ENCODE measurements at places on chromosomes 16 and 17.

- no peak for DNase-seq
Measured at GRCh38 chr17:7113273-7114071, 1.1 kb downstream of the ASGR2 start.

GRCh38 chr16:70703041-70703834 is 17.4 kb upstream of the MTSS2 start:
- no peak for DNase-seq

- no peak for DNase-seq
Measured at GRCh38 chr17:81741049-81741593, 29.0 kb downstream of the SLC25A10 start.

DNA sequence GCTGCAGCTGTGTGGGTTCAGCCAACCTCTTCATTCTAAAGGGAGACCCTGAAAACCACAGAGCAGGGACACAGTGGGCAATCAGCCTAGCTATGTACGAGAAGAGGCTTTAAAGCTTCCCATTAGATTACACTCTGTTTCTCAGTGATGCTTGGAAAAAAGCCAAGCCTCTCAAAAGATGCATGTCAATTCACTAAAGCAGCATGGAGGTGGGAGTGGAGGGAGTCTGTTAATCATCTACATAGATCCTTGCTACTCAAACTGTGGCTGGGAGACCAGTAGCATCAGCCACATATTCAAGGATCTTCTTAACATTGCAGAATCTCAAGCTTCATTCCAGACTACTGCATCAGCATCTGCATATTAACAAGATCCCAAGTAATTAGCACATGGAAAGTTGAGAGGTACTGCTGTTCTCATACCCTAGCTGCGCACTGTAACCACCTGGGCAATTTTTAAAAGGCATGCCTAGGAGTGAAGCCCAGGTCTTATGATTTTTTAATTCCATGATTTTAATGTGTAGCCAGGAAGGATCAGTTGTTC is 305.9 kb downstream of the PMP22 start:
- no peak for DNase-seq

DNA sequence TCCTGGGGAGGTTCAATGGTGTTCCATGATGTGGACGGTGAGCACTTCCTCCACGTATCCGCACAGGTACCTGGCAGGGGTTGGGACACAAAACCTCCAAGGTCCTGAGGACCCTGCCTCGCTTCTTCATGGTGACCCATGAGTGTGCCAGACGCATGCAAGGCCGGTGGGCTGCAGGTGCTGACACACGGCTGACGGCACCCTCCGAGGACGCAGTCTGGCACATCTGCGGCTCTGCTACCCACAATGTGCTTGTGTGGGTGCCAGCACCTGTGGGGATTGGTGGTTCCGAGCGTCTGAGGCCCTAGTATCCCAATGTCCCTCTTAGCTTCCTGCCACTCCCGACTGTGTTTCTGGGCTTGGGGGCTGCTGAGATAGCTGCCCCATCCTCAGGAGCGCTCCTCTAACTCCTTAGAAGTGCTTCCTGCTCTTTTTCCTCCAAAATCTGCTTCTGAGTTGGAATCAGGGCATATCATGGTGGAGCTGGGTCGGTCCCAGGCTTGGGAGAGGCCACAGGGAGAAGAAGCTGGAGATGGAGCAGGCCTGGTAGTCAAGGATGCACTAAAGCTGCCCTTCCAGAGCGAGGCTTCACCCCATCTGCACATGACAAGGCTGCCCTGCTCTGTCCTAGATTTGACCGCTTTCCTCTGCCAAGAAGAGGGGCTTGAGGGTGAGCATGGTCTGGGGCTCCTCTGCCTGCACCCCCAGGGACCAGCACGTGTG is 1.6 kb downstream of the CYGB start:
- DNase-seq, result no peak

DNA sequence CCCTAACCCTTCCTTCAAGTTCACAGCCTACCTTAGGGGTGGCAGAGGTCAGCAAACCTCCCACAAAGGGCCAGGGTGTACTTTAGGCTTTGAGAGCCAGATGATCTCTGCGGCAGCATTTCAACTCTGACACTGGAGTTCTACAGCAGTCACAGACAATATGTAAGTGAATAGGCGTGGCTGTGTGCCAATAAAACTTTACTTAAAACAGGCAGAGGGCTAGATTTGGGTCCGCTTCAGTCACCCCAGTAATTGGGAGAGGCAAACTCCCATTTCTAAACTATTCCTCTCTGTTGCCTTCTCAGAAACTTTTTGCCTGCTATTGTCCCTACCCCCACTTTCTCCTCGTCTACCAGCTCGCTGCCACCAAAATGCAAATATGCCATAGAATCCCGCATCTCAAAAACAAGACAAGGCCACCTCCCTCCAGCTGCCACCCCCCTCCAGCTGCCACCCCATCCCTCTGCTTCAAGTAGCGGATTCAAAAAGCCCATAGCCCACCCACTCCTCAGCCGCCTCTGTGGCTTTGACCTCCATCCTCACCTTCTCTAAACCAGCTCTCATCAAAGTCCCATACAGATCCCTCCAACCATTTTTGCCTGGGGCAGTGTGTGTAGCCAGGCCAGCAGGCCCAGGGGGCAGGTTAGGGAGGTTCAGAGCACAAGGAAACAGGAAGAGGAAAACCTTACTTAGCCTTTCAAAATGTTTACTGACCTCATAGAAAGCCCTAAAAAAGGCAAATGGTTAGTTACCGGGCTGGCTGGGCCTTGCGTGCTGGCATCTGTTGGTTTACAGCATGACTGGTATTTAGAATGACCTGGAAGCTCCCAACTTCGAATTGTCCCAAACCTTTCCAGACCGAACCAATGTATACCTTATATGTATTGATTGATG is 19.9 kb upstream of the DNAH17 start:
- no peak for DNase-seq

DNA sequence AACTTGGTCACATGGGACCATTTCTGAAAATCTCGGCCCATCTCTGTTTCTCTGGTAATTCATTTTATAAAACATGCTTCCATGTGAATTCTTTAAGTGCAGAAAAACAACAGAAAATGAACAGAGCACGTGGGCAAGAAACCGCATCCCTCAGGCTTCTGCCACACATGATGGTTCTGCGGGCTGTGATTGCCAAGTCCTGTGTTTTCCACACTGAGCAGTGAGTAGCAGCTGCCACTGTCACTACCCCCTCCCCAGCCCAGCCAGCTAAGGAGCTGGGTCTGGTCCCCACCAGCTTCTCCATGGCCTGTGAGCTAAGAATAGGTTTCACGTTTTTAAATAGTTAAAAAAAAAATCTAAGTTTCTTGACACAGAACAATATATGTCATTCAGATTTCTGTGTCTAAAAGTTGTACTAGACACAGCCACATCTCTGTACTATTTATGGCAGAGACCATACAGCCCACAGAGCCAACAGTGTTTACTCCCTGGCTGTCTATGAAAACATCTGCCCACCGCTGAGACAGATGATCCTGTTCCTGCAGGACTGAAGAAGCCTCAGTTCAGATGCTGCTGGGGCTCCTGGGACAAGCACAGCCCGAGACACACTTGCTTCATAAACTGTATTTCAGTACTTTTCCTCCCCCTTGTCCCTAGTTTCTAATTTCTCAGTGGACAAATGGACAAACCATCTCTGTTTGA is 41.5 kb downstream of the USP22 start:
- no peak for DNase-seq

GRCh38 chr16:30844671-30845449 is 49.0 kb downstream of the BCL7C start:
- peak; percentile 65 for DNase-seq

GRCh38 chr16:71421911-71422310 is 19.9 kb downstream of the TLE7 start:
- DNase-seq, result no peak

- DNase-seq, result no peak
Measured at GRCh38 chr16:66566051-66566901, at the start of gene CMTM1. Gene CMTM1, plus strand, starts transcription at chr16:66566439. Its CDS starts 75 bp downstream, at chr16:66566514.

GRCh38 chr16:85413691-85414663 is 199.1 kb upstream of the GSE1 start:
- DNase-seq, result no peak

DNA sequence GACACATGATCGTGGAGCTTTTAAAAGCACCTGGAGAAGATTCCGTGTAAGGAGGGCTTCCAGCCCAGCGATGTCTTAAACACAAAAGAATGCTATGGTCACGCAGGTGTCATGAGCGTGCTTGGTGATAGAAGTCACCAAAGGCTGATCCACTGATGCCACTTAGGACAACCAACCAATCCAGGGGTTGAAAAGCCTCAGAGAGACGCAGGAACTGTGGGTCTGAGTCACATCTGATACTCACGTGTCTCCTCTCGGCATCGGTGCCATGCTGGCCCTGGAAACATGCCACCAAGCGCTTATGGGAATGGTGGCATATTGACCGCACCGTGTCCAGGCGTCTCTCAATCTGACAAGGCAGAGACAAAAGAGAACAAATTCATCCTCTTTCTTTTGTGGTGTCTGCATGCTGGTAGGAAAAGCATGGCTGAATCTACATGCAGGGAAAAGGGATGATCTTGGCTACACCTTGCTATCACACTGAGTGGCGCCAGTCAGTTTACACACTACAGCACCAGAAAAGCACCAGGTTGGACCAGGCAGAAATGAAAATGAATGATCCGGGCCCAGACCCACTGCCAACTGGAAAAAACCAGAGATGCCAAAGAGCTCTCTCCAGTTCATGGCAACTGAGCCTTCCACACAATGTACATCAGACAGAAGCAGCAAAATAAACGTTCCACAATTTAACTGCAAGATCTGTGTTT is 38.0 kb downstream of the ARHGAP17 start:
- no peak for DNase-seq

- DNase-seq, result no peak
Measured at GRCh38 chr17:28968914-28969295, 17.6 kb upstream of the PHF12 start.

Data from stimulated activated CD8-positive, alpha-beta memory T cell treated with anti-CD3 and anti-CD28 coated beads, Interleukin-15, amount 100 ng/mL, for 48 hours (primary cell).